ENCODE measurements at places on chromosomes 11 and 22.

DNA sequence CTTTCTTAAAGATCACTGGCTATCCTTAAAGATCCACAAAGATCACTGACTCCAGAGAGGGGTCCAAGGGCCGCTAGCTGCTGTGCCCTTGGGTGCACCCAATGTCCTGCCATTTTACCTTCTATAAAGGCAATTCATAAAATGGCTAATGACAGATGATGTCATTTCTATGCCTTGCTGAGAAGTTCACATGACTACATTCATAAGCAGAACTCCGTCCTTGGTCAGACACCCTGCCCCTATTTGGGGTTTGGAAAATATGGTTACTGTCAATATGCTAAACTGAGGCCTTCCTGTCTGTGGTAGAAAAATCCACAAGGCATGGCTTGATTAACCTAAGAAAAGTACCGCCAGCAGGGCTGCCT, 60.9 kb upstream of the BMAL1 start:
- DNase-seq, result no peak

DNA sequence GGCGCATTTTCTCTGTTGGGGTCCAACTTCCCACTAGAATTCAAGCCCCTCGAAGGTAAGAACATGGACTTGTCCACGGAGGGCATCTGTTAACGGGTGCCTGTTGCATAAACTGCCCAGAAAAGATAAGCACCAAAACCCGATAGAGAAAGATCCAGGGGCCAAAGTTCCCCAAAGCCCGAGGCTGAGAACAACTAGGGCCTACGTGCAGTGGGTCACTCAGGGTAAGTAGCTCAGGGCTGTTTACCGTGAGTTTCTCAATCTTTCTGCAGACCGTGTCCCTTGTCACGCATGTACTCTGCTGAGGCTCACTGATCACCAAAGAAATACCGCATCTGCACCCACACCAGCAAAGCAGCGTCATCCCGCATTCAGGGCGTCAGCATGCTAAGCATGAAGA, 24.4 kb downstream of the PGA5 start:
- DNase-seq, result no peak

- no peak for DNase-seq
Observed at GRCh38 chr11:56876621-56877275, 112.0 kb upstream of the OR5AK2 start.

- no peak for DNase-seq
Observed at GRCh38 chr11:16807306-16807705, 68.9 kb downstream of the C11orf58 start.

- no peak for DNase-seq
Observed at GRCh38 chr11:134357545-134357839, 25.7 kb downstream of the GLB1L2 start.

DNA sequence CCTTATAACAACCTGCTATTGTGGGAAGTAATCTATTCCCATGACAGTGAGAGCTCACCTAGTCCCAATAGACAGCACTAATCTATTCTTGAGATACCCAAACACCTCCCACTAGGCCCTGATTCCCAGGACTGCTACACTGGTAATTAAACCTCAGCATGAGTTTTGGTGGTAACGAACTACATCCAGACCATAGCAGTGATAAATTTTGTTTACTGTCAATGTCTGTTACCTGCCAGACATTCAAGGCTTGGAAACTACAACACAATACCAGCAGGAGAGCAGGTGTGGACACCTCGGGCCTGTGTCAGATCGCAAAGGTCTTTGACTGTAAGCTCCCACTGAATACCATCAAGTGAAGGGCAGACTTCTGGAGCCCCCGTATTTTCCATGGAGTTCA, 187.1 kb downstream of the ARHGAP42 start:
- DNase-seq, result no peak

GRCh38 chr11:73431396-73431795, 55.2 kb downstream of the RELT start:
- no peak for DNase-seq

DNA sequence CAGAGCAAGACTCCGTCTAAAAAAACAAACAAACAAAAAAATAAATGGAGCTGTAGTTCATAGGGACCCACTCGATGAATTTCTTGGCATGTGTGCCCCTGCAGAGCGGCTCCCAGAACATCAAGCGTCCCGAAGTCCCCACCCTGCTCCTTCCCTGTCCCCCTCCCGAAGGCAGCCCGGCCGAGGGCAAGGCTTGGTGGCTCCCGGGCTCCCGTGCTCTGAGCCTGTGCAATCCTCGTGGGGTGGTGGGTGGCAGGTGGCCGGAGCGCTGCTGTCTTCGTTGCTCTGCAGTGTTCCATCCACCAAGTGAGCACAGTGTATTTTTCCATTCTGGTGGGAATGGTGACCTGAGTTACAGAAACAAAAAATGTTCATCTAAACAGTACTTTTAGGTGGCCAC, 33.5 kb upstream of the GAL start:
- DNase-seq, result no peak

- no peak for DNase-seq
Observed at GRCh38 chr11:7973011-7973410, 7.8 kb upstream of the NLRP10 start.

DNA sequence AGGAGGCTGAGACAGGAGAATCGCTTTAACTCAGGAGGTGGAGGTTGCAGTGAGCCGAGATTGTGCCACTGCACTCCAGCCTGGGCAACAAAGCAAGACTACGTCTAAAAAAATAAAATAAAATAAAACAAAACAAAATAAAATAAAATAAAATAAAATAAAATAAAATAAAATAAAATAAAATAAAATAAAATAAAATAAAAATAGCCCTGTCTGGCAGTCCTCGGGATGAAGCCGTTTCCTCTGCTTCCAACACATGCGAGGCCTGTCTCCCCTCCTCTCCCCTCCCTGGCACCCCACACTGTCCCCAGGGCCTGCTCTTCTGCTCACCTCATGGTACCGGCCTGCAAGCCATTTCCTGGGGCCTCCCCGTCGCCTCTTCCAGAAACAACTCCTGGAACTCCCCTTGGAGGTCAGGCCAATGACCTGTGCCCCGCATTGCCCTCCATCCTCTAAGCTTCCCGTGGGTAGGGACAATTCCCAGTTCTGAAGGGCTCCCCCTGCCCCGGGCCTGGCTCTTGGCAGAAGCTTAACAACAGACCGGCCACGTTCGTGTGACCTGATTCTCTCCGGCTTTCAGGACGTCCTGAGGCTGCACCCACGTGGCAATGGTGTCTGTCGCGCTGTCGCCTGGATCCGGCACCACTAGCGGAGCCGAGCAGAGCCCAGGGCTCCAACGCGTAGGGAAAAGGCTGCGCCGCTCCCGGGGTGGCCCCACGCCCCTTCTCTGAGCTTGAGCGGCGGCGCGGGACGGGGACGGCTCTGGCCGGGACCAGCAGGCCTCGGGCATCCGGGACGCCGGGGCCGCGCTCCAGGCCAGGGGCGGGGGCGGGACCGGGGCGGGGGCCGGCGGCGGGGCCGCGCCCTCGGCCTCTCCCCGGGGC, 456 bp upstream of the PARVB start:
- no peak for DNase-seq

DNA sequence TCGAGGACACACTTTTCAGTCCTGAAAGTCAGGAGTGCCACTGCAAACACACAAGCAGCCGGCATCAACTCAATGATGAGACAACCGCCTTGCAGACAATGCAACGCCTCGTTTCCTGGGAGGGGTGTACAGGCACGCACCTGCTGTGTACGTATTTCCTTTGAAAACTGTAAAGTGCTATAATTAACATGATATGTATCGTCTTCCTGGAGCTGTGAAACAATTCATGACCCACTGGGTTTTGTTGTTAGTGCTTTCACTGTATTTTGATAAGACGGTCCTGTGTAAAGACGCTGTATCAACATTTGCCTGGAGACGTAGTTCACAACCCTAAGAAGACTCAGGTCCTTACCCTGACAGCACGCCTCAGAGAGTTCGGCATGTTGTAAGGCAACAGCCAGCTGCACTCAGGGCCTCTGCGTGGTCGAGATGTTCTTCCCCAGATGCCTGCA, 105.7 kb upstream of the ANO1 start:
- no peak for DNase-seq

- no peak for DNase-seq
Observed at GRCh38 chr11:110812086-110812733, 100.0 kb upstream of the ARHGAP20 start.

GRCh38 chr11:36130401-36130800, 158.8 kb downstream of the COMMD9 start:
- DNase-seq, result no peak

DNA sequence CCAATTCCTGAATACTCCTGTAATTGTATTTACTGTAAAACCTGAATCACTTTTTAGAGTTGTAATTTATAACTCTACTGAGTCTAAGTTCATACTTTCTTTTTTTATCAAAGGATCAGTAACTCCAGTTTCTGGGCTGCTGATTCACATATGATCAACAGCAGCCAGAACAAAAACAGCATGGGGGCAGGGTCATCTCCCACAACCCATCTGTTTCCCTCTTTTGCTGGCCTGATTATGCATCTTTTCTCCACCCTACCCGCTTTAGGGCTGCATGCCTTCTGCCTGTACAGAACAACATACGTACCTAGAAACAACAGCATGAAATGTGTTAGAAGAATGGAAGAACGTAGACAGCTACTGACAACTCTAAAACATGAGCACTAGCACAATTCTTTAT, 76.0 kb downstream of the MRTFA start:
- no peak for DNase-seq

- DNase-seq, result no peak
Observed at GRCh38 chr11:76008474-76008873, 193.5 kb downstream of the UVRAG start.

DNA sequence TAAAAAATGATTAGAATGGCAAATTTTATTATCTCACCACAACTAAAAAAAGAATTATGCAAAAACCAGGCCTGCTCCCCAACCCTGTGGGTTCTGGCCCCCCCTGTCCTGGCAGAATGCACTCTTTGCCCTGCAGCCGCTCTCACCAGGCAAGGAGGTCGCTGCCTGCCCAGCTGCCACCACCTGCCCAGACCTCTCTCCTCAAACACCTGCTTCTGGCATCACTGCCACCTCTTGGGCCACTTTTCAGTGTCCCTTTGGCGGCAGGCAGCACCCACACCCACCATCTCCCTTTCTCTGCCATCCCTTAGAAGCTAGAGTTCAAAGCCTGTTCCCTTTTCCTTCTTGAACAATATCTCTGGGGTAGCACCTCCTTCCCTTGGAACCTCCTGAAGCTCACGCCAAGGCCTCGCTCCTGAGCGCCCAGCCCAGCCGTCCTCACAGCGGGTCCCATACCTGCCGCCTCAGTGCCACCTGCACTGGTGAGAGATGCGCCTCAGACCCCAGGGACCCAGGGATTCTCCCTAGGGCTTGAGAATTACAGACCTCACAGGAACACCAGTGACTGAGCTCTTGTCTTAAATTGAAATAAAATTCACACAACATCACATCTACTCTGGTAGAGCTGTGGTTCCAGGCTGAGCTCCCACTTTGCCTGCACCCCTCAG, 44.6 kb downstream of the SGSM3 start:
- no peak for DNase-seq

DNA sequence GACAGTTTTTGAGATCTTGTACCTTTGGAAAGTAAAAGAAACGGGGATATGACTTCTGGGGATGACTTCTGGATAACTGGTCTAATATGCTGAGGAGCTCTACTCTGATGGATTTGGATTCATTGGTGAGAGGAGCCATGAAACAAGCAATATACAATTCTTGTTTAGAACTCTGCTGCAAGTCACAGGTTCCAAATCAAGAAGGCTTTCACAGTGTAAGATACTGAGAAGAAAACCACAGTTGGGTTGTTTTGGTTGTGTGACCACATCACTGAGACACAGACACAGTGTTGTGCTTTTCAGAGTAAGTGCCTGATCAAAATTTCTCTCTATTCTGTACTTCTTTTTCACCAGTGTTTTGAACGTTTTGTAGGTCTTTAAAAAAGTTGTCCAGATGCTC, 13.1 kb upstream of the UCP2 start:
- no peak for DNase-seq

Measured in NCI-H187 treated with DMSO at 0.1 percent for 48 hours (cell line).